ENCODE measurements at places on chromosomes 7 and 10. TPM values are rescaled to one million over a fixed set of nuclear protein-coding genes. Genes with fewer than 3 reads are reported as not detected.

GRCh38 chr10:58275908-58276307 is 6.9 kb downstream of the CISD1 start:
- DNase-seq = no peak

DNA sequence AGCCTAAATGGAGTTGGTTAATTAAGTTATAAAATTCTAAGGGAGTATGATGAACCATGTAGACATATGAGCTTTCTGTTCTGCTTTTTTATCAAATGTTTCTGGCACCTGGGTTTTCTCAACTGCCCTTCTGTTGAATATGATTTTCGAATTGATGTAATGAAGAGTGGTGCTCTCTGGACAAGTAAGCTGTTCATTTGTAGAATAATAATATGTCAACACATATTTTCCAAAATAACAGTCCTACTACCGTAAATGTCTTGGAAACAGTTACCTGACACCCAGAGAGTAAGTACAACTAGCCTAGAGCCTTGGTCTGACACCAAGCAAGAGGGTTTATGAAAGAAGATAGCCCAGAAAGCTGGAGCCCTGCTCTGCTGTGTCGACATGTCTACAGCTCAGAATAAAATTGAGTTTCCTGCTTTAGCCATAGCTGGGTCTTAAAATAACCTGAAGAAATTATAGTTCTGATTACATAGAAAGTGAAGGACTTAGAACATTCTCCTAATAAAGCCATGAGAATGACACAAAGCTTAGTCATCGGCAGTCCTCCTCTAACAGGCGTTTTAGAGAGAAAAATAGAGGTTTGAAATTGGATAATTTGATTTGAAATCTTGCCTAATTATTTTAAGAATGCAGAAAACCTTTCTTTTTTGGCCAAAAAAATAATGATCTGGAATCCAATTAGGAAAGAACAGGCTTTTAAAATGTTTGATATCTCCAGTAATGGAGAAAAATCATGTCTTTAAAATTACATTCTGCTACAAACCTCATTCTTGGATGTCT is 25.1 kb downstream of the HDAC9 start:
- no peak for DNase-seq

- DNase-seq = no peak
Measured at GRCh38 chr10:50929670-50930069, 44.2 kb upstream of the A1CF start.

Gene SOSTDC1
- not detected for total RNA-seq

Gene SPDYE3
- not detected for total RNA-seq

Gene SUN3
- not detected for total RNA-seq

DNA sequence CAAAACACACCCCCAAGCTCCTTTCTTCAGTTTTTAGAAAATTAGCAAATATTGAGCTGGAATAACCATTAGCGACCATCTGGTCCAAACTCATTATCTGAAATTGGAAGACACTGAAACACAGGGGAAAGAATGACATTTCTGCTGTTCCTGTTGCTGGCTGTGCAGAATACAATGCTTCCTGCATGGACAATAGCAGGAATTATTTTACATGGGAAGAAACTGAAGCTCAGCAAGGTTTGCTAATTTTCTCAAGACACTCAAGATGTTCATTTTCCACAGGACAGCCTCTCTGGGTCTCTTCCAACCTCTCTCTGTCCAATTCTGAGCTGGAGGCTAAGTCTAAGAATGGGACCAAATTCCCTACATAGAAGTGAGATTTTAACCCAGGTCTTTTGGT is 81.9 kb upstream of the TNS3 start:
- DNase-seq = no peak

GRCh38 chr7:157224627-157225026 is 85.9 kb downstream of the UBE3C start:
- DNase-seq = no peak

Gene NKX2-3
- 2.8 TPM for total RNA-seq

GRCh38 chr10:93757801-93758507 is at the start of gene LGI1:
TSS of gene LGI1 (plus strand) at chr10:93757936. CDS start at chr10:93758145, 209 bp downstream.
- no peak for DNase-seq

- no peak for DNase-seq
Measured at GRCh38 chr7:4188651-4189050, 493.4 kb upstream of the FOXK1 start.

GRCh38 chr10:128419466-128420019 is 293.3 kb upstream of the MKI67 start:
- DNase-seq = no peak

Gene DDC
- total RNA-seq = 1.0 TPM

Gene PDZD7
- total RNA-seq = 0.55 TPM

Gene TMEM270
- total RNA-seq = not detected

GRCh38 chr10:78687626-78688025 is 381.1 kb upstream of the ZMIZ1 start:
- no peak for DNase-seq

Gene CALML3
- total RNA-seq = not detected

GRCh38 chr7:47830015-47830414 is 118.3 kb downstream of the PKD1L1 start:
- DNase-seq = no peak

Gene SPDYE5
- total RNA-seq = not detected

GRCh38 chr7:107179326-107180164 is 10.7 kb downstream of the HBP1 start:
- DNase-seq = no peak
